ENCODE measurements at places on chromosomes 1 and 21.

GRCh38 chr1:203320591-203321272 is 15.4 kb downstream of the BTG2 start:
- DNase-seq = peak; percentile 97

GRCh38 chr1:234313171-234313570 is 60.1 kb upstream of the COA6 start:
- DNase-seq = no peak

GRCh38 chr1:28517649-28517999 is 11.8 kb downstream of the RCC1 start:
- peak; percentile 49 for DNase-seq

- DNase-seq = no peak
Measured at GRCh38 chr1:235500971-235501540, 3.2 kb downstream of the B3GALNT2 start.

GRCh38 chr21:35041122-35041521 is 8.0 kb downstream of the RUNX1 start:
- no peak for DNase-seq

DNA sequence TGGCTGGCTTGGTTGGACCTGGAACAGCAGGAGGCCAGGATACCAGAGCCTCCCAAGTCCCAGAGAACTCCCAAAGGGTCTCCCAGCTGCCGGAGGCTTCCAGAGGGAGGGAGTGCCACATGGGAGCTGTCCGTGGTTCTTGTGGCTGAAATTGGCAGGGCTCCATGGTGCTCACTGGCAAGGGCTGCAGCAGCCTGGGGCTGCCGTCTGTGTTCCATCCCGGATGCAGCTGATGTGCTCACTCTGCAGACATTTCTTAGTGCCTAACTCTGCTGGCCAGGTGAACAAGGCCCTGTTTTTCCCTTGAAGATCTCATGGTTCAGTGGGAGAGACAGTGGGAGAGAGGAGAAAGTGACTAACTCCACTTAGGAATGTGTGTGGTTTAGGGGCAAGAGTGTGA is 261.1 kb downstream of the CAMTA1 start:
- DNase-seq = peak; percentile 68

DNA sequence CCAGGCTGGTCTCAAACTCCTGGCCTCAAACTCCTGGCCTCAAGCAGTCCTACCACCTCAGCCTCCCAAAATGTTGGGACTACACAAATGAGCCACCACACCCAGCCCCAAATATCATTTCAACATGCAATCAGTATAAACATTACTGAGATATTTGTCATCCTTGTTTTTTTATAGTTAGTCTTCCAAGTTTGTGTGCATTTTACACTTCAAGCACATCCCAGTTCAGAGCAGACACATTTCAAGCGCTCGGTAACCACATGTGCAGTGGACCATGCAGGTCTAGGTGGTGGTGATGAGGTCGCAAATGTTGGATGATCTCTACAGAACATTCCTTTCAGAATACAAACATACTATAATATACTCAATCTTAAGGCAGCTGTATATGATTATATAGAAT is 23.8 kb upstream of the APP start:
- DNase-seq = no peak

GRCh38 chr1:21736876-21737275 is 46.1 kb downstream of the USP48 start:
- DNase-seq = no peak

GRCh38 chr1:27602462-27603308 is 1.3 kb downstream of the AHDC1 start:
- DNase-seq = peak; percentile 56

DNA sequence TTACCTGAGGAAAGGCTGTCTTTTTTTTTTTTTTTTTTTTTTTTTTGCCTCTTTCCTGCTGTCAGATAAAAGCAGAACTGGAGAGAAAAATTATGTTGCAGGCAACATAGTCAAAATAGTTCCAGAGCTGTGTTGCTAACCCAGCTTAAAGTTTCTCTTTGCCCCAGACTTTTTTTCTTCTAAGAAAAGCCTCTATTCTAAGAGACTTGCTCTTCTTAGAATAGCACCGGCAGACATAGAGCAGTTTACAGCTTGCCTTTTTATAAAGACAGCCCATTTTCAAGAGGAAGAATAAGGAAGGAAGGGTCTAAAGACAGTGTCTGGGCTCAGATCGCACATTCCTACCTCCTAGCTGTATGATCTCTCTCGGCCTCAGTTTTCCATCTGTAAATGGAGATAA is 88.7 kb downstream of the TENT5C start:
- DNase-seq = no peak

GRCh38 chr1:90291431-90292216 is 296.7 kb downstream of the ZNF326 start:
- DNase-seq = no peak

DNA sequence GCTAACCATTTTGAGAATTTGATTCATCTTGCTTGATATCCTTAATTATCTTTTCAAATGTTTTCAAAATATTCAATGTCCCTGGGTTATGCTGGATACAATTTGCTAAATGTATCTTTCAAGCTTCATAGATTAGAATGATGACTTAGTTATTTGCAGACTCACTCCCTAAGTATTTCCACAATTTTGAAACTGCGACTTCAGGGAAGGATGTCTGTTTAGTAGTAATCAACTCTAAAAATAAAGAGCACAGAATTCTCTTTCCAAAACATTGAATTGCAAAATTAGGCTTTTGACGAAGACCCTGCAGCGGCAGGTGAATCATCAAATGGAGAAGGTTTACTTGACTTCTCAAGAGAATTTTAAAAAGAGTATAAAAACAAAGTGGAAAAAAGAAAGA is 14.2 kb downstream of the RGS1 start:
- no peak for DNase-seq
